ENCODE measurements at places on chromosomes 1 and 21.
A peak's percentile ranks its signal among the peaks of the same experiment; 100 is the strongest.

DNA sequence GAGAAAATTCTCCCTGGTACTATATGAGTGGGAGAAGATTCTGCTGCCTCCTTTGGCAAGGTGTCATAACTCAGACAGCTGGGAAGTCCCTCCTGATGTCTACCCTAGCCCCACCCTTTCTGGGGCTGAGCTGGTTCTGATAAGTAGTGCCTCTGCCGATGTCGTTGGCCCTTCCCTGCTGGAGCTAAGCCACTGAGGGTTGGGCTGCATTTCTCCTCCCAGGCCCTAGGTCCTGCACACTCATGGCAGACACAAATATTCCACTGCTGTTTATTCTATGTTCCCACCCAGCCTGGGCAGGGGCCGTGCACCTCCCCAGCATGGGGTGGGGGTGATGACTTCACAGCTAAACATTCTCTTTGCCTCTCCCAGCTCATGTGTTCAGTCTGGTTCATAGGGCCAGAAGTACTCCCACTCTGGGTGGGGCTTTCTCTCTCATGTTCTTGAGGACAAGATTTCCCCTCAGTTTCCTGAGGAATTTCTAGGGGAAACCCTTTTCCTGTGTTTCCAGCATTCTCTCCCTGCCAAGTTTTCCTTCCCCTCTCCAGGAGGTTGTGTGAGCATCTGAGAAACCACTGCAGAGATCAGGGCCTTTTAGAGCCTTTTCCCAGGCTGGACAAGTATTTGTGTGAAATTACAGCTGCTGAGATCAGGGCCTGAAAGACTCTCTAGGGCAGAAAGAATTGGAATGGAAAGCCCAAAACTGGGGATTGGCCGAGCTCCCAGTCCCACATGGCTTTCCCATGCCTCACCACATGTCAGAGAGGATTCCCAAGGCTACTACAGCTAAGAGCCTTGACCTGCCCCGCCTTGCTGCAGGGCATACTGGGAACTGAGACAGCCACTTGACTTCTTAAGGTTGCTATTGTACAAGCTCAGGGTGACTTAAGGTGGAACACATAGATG lies 66.2 kb downstream of the ATP2B4 start:
- DNase-seq = no peak

DNA sequence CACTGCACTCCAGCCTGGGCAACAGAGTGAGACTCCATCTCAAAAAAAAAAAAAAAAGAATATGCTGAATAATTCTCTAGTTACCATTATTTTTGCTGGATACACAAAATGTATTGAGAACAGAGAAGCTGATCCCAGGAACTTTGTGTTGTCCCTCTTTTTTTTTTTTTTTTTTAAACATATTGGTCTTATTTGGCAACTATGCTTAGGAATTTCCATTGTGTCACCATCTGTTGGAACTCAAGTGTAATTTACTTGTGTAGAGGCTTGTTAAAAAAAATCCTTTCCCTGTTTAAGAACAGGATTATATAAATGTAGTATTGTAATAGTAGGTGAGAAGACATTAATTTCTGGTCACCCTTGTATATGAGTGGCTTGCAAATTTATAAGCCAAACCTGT lies 28.6 kb downstream of the CAMSAP2 start:
- no peak for DNase-seq

GRCh38 chr21:41511858-41512257 lies 3.9 kb upstream of the TMPRSS2 start:
- DNase-seq = no peak

GRCh38 chr21:36852293-36852692 lies 114.2 kb downstream of the HLCS start:
- no peak for DNase-seq

GRCh38 chr1:168614235-168614634 lies 37.8 kb downstream of the XCL1 start:
- DNase-seq = no peak

- no peak for DNase-seq
Measured at GRCh38 chr1:28104866-28105467, 16.6 kb upstream of the EYA3 start.

GRCh38 chr1:20047096-20047495 lies 22.9 kb upstream of the PLA2G5 start:
- no peak for DNase-seq

- DNase-seq = no peak
Measured at GRCh38 chr1:19605967-19606366, 38.1 kb upstream of the NBL1 start.

DNA sequence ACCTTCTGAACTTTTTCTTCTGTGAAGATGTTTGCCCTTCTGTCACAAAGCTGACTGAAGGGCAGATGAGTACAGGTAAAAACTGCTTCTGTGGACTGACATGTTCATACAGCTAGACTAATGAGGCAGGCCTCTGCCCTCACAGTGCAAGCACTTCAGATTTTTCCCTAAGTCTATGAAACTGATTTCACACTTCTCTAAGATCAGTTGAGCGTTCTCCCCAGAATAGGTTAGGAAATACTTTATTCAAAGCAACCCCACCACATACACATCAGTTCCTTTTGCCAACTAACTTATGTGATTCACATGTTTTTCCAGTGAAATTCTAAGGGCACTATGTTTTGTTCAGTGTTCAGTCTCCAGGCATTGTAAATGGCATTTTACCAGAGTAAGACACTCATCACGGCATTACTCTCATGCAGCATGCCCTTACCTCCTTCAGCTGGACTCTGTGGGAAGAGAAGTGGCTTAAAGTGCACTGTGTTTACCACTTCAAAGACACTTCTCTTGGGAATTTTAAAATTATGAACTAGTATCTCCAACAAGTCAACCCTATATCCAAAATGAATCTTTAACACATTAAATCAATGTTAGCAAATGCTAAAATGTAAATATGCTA lies 5.4 kb upstream of the PSMG1 start:
- no peak for DNase-seq

- DNase-seq = no peak
Measured at GRCh38 chr1:203564024-203564423, 62.6 kb upstream of the ATP2B4 start.

- no peak for DNase-seq
Measured at GRCh38 chr1:66546047-66546810, 12.3 kb downstream of the SGIP1 start.

GRCh38 chr1:8137481-8138244 lies 111.6 kb upstream of the ERRFI1 start:
- DNase-seq = no peak

DNA sequence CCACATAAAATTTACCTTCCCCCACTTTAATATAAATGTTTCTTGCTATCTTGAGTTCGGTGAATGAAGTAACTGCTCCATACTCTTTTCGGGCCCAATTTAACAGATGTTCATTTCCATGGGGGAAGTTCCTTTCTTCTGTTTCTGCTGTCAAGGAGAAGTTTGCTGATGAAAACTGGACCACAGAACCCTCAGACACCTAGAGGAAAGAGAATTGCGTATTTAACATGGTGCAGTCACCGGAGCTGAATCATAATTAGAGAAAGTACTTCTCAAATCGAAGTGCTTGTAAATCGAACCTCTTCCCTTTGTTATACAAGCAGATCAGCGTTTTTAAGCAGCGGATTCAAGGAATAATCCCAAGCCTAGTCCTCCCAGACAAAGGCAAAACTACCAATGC lies 151.2 kb downstream of the TGFBR3 start:
- DNase-seq = no peak

- DNase-seq = no peak
Measured at GRCh38 chr1:51044834-51045233, 57.2 kb upstream of the C1orf185 start.

DNA sequence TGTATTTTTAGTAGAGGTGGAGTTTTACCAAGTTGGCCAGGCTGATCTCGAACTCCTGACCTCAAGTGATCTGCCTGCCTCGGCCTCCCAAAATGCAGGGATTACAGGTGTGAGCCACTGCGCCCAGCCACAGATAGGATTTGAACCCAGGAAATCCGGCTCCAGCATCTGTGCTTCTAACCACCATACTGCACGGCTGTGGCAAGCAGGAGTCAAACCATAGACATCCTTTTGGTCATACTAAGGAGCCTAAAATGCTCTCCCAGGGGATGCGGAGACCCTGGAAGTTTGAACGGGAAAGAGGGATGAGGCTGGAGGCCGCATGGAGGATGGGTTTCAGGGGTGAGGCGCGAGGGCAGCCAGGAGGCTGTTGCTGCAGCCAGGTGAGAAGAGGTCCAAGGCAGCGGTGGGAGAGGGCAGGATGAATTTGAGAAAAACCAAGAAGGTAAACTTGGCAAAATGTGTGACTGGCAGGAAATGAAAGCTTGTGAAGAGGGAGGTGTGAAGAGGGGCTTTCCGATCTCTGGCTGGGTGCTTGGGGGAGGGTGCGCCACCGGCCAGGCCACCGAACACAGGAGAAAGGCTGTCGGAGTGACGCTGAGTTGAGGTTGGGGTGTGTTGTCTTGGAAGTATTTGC lies 24.0 kb upstream of the CDK18 start:
- DNase-seq = peak; percentile 77

DNA sequence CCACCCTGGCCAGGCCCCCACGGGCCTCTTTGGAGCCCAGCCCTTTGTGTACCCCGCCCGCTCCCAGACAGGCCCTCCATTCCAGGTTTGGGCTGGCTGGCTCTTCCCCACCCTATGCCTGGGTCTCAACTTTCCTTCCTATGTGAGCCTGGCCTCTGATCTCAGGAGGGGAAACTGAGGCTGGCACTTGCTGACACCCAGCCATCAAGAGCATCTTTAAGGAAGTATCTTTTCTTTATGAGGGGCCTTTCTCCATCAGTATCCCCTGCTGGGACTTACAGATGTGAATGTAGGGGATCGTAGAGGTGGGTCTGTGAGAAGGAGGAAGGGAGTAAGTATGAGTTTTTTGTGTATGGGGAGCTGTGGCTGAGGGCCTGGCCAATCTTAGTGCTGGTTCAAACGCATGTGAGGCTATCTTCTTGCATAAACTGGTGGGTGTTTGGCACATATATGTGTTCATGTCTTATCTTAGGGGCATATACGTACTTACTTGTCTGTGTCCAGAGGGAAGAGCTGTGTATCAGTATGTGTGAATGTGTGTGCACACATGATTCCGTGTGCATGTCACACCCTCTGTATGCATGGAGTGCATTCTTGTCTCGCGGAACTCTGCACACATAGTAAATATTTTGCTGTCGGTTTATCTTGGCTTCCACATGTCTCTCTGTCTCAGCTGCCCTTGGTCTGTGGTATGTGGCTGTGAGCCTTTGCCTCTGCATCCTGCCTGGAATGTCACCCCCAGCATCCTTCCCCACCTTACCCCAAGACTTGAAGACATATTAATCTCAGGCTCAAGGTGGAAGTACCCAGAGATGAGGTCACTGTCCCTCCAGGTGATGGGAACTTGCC lies 5.4 kb downstream of the NECTIN4 start:
- no peak for DNase-seq

DNA sequence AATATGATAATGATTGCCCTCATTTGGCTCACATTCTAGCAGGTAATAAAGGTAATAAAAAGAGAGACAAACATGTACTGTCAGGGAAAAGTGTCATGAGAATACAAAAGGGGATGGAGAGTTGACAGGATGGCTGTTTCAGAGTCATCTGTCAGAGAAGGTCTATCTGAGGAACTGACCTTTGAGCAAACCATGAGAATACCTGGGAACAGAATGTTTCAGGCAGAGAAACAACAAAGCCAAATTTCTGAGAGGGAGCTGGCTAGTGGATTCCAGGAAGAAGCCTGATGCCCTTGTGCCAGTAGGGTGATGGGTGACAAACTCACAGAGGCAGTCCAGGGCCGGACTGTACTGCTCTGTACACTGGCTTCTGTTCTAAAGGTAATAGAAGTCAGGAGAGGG lies 107.2 kb downstream of the C1orf21 start:
- no peak for DNase-seq

DNA sequence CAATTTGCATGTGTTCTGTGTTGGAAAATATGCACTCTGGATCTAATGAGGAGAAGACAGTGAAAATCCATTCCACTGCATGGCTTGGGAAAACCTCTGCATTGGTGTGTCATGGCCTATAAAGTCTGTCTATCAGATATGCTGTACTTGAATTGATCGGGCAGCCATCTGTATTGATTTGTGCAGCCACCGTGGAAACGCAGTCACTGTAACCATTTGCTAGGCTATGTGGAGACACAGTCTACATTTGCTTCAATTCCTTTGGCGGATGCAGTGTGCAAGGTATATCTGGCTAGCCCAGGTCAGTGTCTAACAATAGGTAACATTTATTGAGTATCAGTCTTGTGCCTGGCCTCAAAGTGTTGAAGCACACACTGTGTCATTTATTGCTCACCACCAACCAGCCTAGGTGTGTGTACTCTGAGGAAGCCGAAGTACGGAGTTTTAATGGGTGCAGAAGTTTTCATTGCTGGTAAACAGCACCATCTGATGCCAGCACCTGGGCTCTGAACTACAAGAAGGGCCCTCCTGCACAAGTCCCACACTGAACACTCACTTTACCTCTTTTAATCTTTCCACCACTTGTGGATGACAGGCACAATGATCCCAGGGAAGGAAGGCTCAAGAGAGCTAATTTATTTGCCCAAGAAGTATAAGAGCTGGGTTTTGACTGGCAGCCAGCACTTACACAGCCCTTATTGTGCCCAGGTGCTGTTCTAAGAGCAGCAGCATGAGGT lies 83.4 kb downstream of the DAB1 start:
- DNase-seq = no peak

DNA sequence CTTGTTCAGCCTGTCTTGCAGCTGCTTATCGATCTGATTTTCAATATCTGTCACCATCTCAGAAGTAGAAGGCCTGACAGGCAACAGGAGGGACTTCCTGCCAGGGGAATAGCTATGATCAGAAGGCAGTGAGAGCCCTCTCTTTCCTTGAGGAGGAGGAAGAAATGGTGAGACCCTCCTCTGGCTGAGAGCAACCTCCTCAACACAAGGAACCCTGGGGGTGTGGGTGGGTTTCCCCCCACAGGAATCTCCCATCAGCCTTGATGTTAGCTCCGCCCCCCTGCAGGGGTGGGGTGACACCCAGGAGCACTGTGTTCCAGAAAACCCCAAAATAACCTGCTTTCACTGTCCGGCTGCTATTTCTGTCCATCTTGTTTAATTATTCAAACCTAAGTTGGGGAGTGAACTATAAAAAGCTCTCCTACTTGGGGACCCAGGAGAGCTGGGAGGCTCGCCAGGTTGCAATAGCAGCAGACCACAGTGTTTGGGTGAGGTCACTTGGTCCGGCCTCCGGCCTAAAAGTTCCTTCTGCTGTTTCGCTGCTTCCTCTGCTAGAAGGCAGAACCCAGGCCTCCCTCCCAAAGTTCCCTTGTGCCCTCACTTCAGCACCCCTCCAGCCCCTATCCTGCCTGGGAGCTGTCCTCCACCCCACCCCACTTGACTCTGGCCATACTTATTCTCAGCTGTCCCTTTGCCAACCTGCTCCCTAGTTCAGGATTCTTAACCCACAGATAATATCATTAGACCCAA lies 7.8 kb upstream of the MEF2D start:
- no peak for DNase-seq

DNA sequence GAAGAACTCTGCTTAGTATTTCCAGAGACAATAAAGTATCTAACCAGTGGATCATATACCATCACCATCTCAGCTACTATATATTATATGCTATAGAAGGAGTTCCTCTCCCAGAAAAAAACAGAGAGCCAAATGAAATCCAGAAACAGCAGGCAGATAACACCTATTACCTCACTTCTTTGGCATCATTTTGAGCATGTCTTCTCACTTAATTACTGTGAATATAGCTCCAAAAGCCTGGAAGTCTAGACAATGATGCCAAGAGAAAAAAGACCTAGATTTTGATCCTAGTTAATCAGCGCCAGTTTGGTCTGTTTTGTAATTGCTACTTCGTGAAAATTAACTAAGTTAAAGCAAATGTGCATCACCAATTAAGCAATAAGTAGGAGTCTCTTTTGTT lies 131.3 kb downstream of the EIF4G3 start:
- no peak for DNase-seq
